ENCODE measurements at places on chromosomes 2 and 18.

- DNase-seq, result no peak
Measured at GRCh38 chr2:100924122-100924519, 78.0 kb upstream of the RPL31 start.

DNA sequence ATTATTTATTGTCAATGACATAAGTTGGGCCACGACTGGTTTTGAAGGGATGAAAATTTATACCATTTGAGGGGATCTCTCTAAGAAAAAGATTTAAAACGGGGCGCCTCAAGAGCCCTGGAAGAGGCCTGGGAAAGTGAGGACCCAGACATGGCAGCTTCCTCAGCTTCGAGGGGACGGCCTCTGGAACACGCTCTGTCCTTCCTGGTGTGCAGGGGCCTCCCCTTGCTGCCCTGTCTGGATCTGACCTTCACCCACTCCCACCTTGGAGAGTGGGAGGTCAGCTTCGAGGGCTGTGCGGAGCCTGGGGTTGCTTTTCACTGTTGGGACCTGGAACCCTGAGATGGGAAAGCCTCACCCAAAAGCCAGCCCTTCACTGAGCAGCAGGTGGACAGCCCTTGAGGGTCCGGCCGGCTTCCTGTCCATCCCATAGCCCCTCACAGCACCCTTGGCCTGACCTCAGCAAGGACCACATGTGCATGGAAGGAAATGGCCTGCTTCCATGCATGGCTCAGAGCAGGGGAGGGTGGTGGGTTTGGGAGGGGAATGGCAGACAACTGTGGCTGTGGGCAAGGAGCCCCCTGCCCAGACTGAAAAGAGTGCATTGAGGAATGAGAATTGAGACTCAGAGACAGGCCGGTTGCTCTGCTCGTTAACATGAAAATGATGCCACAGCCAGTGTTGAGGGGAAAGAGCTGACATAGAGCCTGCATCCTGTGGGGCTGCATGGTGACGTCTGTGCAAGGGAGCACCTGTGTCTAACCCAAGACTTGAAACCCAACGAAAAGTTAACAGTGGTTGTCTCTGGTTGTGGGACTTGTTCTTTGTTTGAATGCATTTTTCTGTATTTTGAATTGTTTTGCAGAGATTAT, 16.3 kb downstream of the FBLN7 start:
- DNase-seq, result peak; percentile 15

DNA sequence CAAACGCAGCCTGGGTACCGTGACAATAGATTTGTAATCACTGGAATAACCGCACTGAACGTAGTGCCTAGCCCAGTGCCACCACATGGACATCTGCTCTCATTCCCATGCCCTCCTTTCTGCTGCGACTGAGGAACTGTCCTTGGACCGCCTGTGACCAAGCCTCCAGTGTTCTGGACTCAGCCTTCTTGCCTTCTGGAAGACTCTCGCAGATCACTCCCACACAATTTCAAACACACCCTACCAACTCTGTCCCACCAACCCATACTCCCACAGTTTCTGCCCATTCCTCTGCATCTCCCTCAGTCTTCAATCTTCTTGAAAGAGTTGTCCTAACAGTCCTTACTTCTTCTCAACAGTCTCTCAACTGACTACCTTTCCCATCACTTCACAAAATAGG, 2.1 kb downstream of the RNF149 start:
- no peak for DNase-seq

- DNase-seq, result no peak
Measured at GRCh38 chr2:227973241-227973640, 101.8 kb downstream of the DAW1 start.

- DNase-seq, result no peak
Measured at GRCh38 chr18:76997951-76998808, 134.4 kb downstream of the MBP start.

DNA sequence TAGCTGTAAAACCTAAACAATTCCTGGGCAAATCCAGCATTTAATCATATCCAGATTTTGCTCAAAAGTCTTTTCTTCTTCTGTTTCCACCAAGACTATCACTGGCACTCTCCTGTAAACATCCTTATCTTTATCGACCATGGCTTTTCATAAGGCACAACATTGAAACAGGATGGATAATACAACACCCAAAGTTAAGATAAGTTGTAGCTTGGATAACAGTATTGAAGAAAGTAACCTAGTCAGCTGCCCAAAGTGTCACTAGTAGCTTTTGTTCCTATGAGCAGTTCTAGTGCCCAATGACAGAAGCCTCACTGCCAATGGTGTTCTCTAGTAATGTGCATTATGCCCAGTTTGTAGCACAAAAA, 22.3 kb downstream of the CCBE1 start:
- no peak for DNase-seq

DNA sequence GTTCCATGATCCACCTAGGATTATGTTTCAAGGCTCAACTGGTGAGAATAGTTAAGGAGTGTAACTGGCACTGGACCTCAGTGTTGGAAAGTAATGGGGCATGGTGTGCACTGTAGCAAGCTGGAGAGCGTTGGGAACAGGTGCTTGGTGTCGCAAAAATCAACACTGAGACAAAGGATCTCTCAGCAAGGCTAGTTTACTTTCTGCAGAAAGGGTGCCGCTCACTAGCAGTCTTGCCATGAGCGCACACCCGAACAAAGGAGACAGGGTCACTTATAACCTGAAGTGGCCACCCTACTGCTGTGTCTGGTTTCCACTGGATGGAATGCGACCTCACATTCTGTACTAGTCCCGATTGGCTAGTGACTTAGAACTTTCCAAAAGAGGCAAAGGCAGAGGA, 133.2 kb downstream of the TMEM17 start:
- DNase-seq, result no peak

GRCh38 chr2:64626146-64626809, 27.4 kb downstream of the SERTAD2 start:
- no peak for DNase-seq

- no peak for DNase-seq
Measured at GRCh38 chr2:219078126-219078525, 17.4 kb upstream of the IHH start.

DNA sequence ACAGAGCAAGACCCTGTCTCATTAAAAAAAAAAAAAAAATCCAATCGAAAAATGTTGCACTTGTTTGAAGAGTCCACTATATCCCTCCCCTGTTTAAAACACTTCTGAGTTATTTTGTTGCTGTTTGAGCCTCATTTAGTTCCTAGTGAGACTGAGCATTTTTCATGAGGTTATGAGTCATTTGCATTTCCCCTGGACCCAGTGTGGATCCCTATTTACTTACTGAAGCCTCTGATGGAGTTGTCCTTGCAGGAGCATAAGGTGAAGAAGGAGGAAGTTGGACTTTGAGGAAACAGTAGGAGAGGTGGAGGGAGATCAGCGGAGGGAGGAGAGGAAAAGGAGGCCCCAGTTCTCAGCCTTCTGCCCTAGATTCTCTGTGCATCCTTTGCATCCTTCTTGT, 5.1 kb downstream of the CXCR1 start:
- DNase-seq, result no peak

- no peak for DNase-seq
Measured at GRCh38 chr2:142075826-142076225, 55.0 kb downstream of the LRP1B start.

DNA sequence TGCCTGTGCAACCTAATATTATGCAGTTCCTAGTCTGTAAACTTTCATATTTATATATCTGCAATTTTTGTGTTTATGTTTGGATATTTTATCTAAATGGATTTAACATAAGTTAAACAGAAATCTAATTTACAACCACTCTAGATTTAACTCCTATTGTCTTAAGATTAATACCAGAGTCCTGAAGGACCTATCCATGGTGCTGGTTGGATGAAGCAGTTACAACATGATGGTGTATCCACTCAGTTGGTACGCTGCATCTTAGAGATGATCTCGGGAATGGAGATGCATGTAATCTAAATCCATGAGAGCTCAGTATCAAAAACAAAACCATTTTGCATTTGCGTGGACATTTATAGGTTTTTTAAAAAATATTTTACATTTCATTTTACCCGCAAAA, 745.9 kb upstream of the SLC8A1 start:
- no peak for DNase-seq

- no peak for DNase-seq
Measured at GRCh38 chr2:47269316-47270232, 114.5 kb upstream of the STPG4 start.

DNA sequence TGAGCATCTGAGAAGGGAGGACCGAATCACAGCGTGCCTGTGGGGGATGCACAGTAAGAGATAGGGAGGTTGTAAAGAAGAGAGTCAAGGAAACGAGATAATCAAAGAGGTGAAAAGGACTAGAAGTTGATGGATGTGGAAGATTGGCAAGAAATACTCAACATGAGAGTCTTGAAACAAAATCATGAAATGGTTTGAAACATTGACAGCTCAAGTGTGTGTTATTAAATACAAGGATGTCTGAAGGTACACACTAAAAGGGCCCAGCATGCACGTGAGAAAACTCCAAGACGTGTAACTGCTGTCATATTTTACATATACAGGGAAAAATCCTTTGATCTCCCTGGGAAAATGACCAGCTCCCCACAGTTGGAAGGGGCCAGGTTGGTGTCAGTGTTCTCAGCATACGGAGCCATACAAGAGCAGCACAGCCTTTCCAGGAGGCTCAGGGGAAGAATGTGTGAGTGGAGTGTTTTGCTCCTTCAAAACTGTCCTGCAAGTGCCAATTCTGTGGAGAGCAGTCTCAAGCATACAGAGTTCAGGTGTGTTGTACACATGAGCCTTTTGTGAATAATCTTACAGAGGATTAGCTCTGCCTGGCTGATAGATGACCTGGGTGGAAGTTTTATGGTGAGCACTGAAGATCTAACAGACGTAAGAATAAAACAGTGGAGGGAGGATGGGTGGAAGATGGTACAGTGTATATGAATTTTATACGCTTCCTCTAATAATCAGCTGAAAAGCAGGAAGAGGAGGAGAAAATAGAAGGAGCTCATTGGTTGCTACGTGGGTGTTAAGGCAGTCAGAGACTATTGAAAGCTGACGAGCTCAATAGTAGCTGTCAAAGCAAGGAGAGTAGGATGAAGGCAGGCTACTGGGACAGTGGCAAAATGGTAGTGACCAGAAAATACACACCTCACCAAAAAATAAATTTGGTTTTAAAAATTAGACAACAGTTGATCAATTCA, 126.8 kb downstream of the ATP9B start:
- no peak for DNase-seq

DNA sequence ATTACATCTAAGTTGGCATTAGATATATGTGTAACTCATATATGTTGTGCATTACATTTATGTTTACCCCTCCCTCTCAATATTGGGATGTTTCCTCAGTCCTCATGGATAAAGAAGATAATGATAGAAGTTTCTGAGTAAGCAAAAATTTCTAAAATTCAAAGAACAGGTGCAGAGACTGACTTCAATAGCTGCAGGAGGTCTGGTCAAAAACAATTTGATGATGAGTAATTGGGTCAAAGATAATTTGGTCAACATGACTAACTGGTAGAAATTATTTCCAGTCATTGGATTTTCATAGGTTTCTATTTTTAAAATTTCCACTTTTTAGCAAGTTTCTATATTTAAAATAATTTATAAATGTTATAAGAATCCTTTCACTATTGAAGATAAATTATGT, 1130.9 kb upstream of the SLC39A10 start:
- DNase-seq, result no peak

- no peak for DNase-seq
Measured at GRCh38 chr18:64017870-64018269, 48.0 kb downstream of the SERPINB8 start.

DNA sequence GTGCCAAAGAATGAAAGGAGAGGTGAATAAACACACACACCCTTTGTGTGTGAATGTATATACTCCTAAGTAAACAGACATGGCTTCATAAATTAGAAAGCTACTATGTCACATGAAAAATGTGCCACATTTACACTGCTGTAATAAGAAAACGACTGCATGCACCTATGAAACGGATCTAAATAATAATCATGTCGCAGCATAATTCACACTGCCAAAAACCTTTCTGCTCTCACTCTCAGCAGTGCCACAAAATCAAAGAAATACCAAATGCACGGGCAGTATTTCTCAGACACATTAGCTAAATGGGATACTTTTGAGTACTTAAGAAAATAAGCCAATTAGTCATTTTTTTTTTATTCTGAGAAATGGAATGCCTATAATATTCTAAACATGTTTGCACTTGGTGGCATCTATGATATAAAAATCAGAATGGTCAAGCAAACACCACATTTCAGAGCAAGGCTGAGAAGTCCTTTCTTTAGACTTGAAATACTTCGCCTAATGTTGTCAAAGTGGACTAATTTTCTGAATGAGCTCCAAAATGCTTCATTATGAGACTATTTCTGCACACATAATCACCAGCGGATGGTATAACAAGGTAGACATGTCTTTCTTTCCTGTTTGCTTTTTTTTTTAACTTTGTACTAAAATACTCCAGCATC, 6.6 kb downstream of the BCL11A start:
- no peak for DNase-seq

GRCh38 chr2:18520451-18521425, 39.7 kb downstream of the RDH14 start:
- peak; percentile 73 for DNase-seq

DNA sequence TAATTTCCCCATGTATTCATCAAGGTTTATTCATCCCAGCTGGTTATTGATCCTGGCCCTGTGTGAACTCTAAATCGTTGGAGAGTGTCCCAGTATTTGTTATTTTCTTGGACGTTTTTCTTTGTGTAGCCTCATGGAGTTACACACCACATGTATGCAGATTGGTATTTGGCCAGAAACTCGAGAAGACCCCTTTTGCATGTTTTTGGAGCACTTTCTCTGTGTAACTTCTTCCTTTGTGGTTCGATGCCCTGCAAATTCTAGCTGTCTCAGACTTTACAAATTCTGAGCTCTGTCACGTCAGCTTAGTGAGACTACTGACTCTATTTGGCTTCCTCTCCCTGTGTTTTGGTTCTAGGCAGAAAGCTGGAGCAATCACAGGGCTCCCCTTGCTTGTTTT, 198.7 kb downstream of the MCFD2 start:
- no peak for DNase-seq

DNA sequence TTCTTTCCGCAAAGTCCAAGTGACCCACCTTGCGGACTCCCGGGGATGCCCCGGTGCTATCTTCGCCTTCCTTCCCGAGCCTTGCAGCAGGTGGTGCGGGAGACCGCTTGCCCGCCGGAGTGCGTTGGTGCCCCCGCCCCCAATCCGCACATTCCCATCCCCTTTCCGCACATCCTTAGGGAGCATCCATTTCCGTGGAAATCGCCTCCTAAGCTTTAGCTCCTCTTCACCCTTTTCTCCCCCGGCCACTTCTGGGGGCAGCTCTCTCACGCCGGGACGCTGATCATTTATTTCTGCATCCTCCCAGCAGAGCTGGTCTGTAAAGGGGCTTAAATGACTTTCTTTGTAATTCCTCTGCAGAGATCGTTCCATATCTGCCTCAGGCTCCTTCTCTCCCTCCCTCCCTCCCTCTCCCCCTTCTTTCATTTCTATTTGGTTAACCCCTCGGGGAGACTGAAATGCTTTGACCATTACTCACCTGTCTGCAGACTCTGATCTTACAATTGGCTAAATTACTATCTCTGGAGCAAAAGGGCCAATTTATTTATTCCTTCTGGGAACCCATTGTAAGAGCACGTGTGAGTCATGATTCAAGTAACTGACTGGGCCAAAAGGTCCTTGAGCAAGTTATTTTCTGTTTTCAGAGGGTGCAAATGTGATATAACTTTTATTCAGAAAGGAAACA, 1.3 kb upstream of the LYPD1 start:
- DNase-seq, result no peak

- no peak for DNase-seq
Measured at GRCh38 chr2:46871976-46872381, 43.6 kb downstream of the MCFD2 start.

- DNase-seq, result no peak
Measured at GRCh38 chr2:237877576-237878307, 18.3 kb downstream of the RAMP1 start.

Measured in stimulated activated CD4-positive, alpha-beta T cell treated with anti-CD3 and anti-CD28 coated beads, Interleukin-4, amount 100 ng/mL, for 4 hours (primary cell).